ENCODE measurements at places on chromosomes 1 and 21.
A peak's percentile ranks its signal among the peaks of the same experiment; 100 is the strongest.

GRCh38 chr1:3352299-3352951 lies 102.0 kb upstream of the ARHGEF16 start:
- peak; percentile 81 for DNase-seq

GRCh38 chr21:34037009-34037795 lies 36.2 kb upstream of the MRPS6 start:
- DNase-seq, result peak; percentile 68

DNA sequence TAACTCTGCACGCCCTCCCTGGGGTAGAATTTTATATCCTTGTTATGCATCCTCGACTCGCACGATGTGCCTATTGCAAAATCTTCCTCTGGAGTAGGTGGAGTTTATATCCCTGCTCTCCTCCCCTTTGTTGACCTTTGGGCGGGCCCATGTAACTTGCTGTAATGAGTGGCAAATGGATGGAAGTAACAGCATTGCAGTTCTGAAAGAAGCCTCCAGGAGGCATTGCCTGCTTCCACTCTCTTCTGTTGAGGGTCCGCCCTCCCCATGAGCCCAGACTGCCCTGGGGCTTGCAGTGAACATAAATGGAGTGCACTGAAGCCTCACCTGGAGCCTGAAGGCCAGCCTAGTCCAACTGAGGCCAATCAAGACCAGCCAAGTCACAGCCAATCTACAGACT lies 62.2 kb upstream of the GRIK3 start:
- no peak for DNase-seq

DNA sequence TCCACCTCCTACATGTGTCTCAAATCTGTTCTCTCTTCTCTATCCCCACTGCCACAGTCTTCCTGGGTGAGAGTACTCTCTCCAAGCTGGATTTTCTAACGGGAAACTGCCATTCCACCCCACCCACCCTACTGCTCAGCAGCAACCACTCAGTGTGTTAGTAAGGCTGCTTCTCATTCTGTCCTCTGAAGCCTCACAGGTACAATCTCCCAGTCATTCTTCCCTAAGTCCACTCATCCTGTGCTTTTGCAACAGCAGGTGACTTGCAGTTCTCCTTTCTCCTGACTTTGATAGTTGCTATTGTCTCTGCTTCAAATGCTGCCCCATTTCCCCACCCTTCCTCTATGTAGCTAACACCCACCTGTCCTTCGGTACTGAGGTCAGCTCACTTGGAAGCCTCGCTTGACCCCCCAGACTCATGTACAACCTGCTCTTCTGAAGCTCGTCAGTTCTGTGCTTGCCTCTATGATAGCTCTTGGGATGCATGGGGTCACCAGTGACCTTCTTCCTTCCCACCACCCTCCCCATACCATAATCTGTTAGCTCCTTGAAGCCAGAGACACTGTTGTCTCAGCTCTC lies 188.9 kb downstream of the RRAGC start:
- no peak for DNase-seq

DNA sequence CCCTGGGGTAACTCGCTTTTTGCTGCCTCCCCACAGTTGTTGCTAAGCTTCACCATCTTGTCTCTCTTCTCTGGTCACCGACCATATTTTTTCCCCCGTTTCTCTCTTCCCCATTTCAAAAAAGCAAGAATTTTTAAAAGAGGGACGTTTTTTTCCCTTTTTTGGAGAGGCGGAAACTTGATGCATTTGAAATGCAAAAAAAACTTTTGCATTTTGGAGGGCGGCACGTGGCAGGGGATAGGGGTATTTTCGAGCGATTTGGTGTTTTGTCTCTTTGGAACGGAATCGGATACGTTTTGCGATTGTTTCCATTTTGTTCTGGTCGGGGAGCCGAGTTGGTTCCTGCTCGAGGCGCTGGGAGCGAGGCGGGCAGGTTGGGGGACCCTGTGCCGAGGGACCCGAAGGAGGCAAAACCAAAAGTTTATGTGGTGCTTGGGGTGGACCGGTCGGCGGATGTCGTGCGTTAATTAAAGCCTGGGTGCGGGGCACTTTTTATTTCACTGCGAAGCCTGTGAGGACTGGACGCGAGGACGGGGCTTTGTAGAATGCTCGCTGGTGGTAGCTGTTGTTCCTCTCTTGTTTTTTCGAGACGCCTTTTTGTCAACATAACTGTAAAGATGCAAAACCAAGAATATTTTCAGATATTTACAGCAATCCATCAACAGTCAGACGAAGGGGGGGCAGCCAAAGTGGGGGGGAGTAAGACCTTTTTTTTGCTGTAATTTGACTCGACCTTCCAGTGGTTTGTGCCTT lies 884 bp downstream of the H3-3A start:
- DNase-seq, result peak; percentile 53

DNA sequence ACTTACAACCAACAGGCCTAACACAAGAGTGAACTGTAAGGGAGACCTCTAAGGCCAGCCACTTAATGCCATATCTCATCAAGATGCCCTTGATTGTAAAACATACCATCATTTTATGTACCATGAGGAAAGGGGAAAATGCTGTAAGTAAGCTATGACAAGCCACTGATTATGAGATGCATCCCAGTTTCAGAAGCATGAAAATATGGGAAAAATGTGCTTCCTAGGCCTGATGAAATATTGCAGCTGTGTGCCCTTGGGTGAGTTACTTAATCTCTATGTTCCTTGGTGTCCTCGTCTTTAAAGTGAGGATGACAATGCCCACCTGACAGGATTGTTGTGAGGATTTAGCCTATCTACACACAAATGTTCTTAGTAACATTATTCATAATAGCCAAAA lies 28.9 kb downstream of the H3-3A start:
- no peak for DNase-seq

Data from fibroblast of skin of right biceps (primary cell).